Tongue (tissue), 3 donors: ENCODE measurements at places on chromosomes 16 and 17. TPM values are rescaled to one million over a fixed set of nuclear protein-coding genes. Genes with fewer than 3 reads are reported as not detected.

DNA sequence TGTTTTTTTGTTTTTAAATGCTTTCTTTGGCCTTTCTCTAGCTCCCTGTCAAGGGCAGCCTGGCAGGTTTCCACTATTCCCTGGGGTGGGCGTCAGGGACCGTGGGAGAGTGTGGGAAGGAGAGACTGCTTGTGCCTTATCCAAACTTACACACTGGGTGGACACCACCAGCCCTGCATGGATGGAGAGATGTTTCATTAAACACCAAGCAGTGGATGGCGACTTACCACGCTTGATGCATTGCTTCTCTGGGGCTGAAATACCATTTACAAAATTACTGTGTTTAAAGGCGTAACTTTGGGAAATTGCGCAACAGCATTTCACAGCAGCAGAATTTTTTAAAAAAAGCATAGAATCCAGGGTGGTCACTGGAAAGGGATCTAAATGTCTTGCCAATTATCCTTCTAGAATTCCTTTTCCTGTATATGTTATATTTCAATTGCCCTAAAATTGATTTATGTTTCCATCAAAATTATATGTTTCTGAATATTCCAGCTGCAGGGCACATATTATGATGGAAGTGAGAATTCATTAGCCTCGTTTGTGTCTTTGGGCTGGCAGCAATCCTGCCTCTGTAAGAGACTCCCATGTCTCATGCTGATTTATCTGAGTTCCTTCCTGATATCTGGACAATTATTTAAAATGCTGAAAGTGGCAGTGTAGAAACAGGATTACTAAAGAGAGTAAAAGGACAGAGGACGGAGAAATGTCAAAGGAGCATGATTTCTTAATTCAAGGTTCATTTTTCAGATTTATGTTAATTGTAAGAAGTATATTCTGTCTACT lies 247.3 kb downstream of the GRIN2A start:
- DNase-seq = no peak

DNA sequence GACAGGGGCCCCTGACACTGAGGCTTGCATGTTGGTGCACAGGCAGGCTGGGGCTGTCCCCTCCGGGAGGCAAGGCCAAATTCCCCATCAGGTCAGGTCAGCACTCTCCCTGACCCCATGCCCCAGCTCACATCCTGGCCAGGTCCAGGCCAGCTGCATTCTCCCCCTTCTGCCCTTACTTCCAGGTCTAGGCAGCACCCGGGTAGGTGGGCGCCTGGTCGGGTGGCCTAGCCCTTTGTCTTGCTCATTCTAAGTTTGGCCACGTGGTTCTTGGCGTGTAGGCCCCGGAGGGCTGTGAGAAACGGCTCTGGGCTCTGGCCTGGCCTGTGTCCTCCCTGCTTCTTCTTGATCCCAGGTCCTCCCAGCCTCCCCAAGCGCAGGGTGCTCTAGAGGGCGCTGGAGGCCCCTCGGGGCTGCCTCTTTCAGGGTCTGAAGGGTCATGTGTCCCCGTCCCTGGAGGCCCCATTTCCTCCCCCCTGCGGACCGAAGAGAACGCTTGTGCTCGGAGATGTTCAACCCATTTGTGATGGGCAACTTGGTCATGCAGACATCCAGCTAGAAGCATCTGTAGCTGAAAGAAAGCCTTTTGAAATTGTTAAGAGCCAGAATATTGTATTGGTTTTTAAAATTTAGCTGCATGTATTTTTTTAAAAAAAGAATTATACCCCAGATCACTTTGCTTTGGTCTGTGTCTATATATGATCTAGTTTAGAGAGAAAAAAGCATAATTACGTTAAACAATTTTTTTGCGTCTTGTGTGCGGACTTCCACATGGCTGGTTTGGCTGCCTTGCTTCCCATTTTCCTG lies 6.7 kb downstream of the BAHCC1 start:
- peak; percentile 51 for DNase-seq

- DNase-seq = peak; percentile 11
Observed at GRCh38 chr16:66979011-66979717, 9.2 kb upstream of the CES4A start.

GRCh38 chr17:37672548-37673078 lies 29.4 kb upstream of the DDX52 start:
- DNase-seq = no peak

DNA sequence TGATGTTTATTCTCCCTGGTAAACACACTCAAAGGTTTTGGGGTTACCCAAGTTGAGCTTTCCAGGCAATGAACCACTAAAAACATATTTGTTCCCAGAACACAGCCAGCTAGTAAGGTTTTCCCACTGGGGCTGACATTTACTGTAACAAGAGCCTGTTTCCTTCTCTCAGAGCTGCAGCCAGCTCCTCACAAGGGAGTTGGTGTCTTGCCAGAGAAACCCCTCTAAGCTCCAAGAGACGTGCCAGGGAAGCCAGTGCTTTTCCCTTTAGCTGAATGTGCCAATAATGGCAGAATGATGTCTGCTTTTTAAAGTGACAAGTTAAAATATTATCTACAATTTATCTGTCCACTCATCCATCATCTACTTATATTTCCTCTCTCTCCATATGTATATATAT lies 170.8 kb upstream of the RBFOX1 start:
- DNase-seq = peak; percentile 65

Gene SLC22A31
- total RNA-seq = 0.21 TPM
